ENCODE measurements at places on chromosomes 5 and 9.
A peak's percentile ranks its signal among the peaks of the same experiment; 100 is the strongest.

GRCh38 chr5:61617995-61618525 lies 286.0 kb downstream of the ZSWIM6 start:
- no peak for DNase-seq

GRCh38 chr5:88761939-88762338 lies 121.0 kb downstream of the MEF2C start:
- no peak for DNase-seq

DNA sequence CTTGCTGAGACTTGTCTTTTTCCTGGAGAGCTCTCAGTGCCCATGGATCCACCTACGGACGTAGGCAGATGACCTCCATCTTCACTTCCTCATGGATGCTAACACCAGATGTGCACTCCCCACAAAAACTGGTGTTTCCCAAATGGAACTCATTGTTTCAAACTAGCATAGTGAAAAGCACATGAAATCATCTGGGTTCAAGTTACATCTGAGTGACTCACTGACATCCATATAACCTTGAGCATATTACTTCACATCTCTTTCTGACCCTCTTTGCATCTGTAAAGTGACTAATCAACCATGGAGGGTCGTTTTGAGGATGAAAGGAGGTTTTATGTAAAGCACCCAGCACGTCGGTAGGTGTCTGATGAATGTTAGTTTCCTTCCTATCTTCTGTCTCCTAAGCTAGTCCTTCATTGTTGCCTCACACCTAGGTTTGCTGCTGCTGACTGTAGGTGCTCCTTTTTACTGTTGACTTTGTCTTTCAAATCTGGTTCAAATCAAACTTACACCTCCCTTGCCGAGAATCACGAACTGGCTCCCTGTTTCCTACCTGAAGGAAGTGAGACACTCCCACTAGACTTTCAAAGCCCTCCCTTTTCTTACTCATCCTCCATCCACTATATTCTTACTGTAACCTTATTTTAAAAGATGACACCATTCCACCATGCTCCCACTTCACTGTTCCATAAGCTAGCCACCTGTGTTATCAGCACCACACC lies 10.3 kb downstream of the OCLN start:
- DNase-seq: no peak

- DNase-seq: no peak
Measured at GRCh38 chr9:92989561-92989960, 42.2 kb downstream of the FGD3 start.

DNA sequence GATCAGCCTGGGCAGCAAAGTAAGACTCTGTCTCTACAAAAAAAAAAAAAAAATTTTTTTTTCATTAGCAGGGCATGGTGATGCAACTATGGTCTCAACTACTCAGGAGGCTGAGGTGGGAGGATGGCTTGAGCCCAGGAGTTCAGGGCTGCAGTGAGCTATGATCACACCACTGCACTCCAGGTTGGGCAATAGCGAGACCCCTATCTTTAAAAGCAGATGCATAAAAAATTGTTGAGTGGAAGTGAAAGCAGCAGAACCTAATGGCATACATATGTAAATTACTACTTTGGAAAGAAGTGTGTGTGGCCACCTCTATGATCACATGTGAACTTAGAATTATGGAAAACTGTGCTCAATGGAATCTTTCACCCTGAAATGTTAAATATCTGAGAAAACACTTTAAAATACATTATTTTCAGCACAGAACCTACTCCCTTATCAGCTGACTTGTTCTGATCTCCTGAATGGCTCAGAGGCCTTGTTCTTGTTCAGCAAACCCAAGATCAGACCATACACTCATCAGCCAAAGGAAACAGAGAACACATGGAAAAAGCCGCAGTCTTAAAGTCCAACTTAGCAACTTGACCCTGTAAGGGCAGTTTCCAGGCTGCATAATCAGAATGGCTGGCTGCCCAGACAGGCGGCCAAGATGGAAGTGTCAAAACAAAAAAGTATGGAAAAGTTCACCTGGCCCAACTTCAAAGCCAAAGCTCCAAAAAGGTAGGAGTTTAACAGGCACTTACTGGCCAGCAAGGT lies 56.5 kb downstream of the SIL1 start:
- no peak for DNase-seq

- DNase-seq: no peak
Measured at GRCh38 chr9:94042516-94043360, 41.5 kb upstream of the PTPDC1 start.

DNA sequence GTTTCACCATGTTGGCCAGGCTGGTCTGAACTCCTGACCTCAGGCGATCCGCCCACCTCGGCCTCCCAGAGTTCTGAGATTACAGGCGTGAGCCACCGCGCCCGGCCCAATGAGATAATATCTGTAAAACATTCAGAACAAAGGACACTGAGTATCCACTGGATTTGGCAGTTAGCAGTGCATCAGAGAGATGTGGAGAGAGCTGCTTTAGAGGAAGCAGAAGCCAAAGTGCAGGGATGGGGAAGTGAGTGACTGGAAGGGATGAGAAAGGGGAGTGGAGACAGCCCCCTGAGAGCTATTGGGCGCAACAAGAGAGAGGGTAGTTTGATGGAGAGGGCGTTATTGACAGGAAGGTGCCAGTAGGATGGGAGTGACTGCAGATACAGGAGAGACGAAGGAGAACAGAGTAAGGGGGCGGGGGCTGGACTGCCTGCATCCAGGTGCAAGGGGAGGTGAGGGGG lies 157.5 kb upstream of the SHB start:
- no peak for DNase-seq

- peak; percentile 49 for DNase-seq
Measured at GRCh38 chr9:131402738-131403492, 9.0 kb downstream of the PRRC2B start.

DNA sequence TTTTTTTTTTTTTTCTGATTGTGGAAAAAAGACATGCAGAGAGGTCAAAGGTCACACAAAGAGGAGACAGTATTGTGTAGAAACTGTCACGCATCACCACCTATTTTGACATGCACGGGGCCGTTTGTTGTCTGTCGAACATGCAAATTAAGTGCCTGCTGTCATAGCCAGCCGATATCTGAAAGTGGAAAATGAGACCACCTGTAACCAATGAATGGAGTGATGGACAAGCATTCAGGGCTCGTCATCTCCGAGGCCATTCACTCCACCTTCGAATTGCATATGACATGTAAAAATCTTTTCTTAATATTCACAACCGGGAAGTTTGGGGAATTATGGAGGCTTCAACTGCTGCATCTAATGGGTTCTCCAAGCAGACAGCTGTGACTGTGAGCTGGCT lies 512.2 kb upstream of the ADAMTS16 start:
- no peak for DNase-seq

- DNase-seq: no peak
Measured at GRCh38 chr9:95193480-95193879, 124.0 kb downstream of the FANCC start.

DNA sequence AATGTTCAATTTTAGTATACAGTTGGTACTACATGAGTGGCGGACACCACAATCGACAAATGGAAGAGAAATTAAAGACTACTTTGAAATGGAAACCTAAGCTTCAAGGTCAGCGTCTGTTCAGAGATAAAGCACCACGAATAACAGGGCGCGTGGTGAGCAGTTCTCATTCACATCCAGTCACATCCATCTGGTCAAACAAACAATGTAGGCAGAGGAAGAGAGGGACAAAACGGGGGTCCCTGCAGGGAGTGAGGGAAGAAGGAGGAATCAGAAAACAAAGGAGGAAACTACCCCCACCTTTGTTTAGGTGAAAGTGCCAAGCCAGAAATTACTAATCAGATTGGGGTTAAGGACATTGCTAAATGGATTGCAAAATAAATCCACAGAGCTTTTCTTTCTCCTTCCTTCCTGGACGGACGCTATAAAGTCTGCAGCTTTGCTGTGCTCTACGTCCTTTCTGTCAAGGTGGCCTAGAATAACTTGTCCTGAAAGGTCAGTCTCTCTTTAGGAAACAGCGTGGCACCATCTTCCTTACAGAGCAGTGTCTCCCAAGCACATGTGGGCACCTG lies 138.6 kb downstream of the ENTREP1 start:
- no peak for DNase-seq

GRCh38 chr9:7828334-7828733 lies 28.8 kb upstream of the DMAC1 start:
- DNase-seq: no peak

DNA sequence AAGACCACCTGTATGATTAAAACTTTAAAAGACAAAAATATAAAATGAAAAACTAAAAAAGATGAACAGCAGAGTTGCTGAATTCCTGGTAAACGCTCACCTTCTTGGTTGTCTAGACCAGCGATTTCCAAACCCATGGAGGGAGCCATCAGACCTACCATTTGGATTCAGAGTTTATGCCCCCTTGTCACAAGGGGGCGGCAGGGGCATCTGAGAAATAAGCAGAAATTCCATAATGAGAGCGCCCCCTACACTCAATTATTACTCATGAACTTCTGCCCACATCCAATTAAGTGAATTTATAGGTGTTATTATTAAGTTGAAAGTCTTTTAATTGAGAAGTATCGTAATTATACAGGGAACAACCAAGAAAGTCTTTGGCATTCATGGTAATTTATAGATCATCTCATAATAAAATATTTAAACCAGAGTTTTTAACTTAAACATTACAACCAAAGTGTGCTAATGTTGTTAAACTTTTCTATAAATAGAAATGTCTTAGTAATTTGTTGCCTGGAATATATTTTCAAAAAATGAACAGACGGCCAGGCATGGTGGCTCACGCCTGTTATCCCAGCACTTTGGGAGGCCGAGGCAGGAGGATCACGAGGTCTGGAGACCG lies 35.2 kb upstream of the SPATA31C2 start:
- DNase-seq: peak; percentile 67

- no peak for DNase-seq
Measured at GRCh38 chr5:106658150-106658549, 1012.6 kb downstream of the EFNA5 start.

GRCh38 chr5:82480331-82480730 lies 202.2 kb upstream of the RPS23 start:
- no peak for DNase-seq

DNA sequence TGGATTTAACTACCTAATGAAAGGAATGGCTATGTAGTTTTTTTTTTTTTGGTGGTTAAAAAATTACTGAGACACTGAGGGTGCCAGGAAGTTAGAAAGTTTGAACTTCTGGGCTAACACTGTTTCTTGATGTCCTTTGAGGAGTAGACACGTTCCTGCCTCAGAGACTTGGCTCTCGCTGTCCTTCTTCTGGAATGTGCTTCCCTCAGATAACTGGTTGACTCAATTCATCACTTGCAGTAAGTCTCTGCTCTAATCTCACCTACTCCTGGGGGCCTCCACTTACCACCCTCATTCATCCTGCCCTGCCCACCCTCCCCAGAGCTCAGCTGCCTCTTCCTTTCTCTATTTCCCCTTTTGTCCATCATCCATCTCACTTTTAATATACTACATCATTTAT lies 167.0 kb downstream of the YTHDC2 start:
- no peak for DNase-seq

- DNase-seq: no peak
Measured at GRCh38 chr9:13113216-13113615, 166.3 kb downstream of the MPDZ start.

GRCh38 chr9:98045234-98046179 lies 11.0 kb upstream of the NANS start:
- DNase-seq: no peak

DNA sequence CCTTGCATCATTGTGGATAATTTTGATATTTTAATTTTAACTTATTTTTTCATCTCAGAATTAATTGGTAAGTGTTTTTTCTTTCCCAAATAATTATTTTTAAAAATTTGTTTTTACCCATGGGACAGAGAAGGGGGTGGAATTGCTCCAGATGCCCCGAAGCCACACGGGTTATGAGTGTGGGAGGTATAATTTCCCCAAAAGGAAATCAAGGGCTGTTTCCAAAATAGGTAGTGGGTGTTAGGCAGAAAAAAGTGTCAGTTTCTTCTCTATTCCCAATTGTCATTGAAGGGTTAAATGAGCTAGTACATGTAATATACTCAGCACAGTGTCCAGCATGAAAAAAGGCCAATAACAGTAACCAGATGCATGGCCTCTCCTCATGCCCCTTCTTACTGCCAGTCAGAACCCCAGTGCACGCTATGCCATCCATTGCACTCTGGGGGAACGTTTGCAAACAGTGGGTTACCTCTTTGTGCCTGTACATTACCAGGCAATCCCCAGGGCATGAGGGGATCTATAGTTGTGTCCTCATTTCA lies 36.4 kb upstream of the ANGPTL2 start:
- no peak for DNase-seq

- DNase-seq: no peak
Measured at GRCh38 chr5:32810804-32811203, 99.7 kb downstream of the NPR3 start.

DNA sequence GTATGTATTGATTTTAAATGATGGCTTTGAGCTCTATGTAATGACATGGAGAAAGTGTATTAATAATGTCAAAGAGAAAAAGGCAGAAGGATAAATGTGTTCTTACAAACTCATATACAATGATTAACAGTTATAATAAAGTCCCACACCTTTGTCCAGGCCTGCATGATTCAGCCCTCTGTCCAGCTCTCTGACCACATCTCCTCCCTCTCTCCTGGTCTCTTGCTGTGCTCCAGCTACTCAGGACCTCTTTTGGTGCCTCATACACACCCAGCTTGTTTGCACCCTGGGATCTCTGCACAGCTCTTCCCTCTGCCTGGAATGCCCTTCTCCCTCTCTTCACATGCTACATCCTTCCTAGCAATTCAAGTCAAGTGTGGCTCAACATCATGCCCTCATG lies 37.5 kb upstream of the DMRT1 start:
- no peak for DNase-seq

DNA sequence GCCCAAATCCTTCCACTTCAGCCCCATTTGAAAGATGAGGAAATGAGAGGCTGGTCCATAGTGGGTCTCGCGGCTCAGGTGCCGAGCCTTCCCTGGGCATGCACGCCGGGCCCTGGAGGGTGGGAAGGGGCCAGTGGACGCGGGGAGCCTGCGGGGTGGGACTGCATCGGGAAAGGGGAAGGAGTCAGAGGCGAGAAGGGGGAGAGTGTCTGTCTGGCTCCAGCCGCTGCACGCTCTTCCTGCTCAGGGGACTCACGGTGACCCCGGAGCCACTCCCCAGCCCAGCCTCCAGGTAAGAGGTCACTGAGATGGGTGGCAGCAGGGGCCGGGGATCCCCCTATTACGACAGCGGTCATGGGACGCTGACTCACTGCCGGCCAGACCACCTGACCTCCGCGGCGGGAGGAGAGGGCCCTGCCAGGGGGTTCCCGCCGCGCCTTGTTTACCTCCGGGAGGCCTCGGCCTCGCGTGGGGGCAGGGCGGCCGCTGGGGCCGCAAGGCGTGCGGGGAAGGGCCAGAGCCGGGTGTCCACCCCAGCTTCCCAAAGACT lies 1.9 kb upstream of the SQSTM1 start:
- DNase-seq: no peak

- DNase-seq: no peak
Measured at GRCh38 chr5:135035678-135036030, 1.6 kb upstream of the PITX1 start.

DNA sequence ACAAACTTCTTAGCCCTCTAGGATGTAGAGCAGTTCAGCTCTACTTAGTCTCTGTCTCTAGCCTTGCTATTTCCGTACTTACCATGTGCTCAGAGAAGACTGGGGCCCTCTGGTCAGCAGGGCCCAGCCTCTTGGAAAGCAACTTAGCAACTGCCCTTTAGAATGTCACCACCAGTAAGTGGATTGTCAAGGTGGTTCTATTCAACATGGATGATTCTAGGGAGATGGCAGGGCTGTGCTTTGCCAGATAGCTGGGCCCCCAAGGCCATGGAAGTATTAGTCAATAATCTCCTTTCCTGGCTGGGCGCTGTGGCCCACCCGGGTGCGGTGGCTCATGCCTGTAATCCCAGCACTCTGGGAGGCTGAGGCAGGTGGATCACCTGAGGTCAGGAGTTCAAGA lies 177.6 kb upstream of the MVB12B start:
- no peak for DNase-seq

Data from D341Med (cell line).